ENCODE measurements at places on chromosomes 3 and 15.

DNA sequence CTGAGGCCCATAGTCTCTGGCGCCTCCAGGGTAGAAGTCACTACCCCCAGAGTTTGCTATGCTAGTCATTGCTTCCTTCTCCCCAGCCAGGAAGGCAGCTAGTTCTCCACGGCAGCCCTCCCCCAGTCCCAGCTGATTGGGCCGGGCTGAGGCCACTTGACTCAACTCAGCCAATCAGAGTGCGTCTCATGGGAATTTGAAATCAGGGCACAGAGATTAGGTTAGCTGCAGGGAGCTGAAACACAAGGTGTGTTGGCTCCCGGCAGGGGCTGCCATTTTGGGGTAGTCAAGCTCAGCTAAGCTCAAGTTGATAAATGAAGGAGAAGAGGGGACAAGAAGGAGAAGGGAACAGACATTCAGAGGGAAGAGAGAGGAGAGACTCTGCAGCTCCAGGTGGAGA, 32.8 kb downstream of the LINGO1 start:
- DNase-seq, result no peak

DNA sequence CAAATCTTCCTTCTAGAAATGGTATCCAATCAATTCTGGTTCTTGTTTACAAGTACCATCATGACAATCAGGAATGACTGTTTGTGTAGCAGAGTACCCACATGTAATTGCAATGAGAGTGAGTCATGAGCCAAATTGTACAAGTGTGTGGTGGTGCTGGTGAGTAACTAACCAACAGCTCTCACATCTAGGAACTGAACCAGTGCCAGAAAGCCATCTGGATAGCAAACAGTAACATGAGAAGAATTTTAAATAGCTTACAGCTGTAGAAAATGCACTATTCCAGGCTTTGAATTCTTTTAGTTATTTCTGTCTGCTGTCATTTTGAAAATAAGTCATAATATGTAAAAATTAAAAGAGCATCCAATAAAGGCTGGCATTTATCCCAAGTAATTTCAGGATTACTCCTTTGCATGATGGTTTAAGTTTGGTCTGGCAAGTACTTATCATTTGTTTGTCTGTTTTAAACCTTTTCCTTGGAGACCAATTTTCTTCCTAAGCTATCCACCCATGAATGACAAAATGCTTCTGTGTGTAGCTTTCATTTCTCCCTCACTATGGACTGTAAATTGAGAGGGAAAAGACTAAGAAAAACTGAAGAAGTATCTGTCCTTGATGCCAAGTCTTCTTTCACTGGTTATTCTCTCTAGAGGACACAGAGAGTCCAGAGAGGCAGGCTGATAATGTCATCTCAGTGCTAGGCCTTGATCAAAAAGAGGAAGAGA, 60.0 kb downstream of the PIK3CB start:
- DNase-seq, result no peak

GRCh38 chr3:121496786-121497185, 49.0 kb downstream of the POLQ start:
- no peak for DNase-seq

- peak; percentile 33 for DNase-seq
Measured at GRCh38 chr3:129576514-129577352, 29.7 kb downstream of the PLXND1 start.

GRCh38 chr3:189446959-189447560, 184.1 kb upstream of the TP63 start:
- DNase-seq, result no peak

DNA sequence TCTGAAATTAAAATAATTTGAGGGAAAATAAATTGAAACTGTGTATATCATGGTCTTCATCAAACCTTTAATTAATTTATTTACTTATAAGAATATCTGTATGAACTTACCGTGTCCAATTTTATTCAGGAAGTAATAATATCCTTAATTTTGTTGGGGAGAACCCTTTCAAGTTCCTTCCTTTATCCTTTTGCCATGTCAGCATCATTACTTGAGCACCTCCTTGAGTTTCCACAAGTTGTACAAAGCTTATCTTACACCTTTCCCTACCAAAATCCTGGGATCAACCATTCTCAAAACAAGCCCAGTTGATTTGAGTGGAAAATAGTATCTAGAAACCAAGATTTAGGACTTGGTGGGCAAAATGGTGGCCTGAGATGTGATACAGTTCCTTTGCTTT, 37.3 kb downstream of the PLSCR2 start:
- DNase-seq, result no peak

- DNase-seq, result no peak
Measured at GRCh38 chr15:22907161-22907950, 68.9 kb downstream of the NIPA2 start.

DNA sequence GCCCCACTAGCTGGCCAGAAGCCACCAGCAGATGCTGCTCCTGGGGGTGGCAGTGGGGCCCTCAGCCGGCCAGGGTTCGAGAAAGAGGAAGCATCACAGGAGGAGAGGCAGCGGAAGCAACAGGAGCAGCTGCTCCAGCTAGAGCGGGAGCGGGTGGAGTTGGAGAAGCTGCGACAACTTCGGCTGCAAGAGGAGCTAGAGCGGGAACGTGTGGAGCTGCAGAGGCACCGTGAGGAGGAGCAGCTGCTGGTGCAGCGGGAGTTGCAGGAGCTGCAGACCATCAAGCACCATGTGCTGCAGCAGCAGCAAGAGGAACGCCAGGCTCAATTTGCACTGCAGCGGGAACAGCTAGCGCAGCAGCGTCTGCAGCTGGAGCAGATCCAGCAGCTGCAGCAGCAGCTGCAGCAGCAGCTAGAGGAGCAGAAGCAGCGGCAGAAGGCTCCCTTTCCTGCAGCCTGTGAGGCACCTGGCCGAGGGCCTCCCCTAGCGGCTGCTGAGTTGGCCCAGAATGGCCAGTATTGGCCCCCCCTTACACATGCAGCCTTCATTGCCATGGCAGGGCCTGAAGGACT, 17.5 kb upstream of the APEH start:
- no peak for DNase-seq

DNA sequence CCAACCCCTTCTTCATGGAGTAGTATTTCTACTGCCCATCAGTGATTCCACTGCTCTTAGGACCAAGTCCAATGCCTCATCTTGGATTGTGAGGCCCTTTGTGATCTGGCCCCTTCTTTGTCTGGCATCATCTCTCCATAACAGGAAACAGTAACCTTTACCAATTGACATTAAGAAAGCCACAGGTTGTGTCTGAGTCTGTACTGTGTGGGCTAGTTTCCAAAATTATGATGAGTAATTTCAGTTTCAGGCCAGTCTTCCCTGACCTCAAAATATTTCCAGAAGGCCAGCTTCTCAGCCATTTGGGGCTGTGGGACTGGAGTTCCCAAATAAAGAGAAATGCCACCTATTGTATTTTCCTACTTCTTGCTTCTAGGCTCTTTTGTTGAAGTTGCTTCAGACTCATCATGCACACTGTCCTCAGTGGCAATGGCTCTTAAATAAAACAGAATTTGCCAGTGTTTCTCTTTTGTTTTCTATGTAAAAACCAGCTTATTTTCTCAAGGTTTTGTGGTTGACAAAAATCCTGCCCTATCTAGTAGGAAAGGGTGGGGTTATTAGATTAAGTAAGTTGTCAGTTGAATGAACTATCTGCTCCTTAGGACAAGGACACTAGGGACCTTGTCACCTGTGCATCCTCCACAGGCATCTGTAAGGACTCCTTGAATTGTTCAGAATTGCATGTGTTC, 47.0 kb upstream of the ACKR4 start:
- no peak for DNase-seq

GRCh38 chr15:61030451-61030850, 198.7 kb downstream of the RORA start:
- DNase-seq, result no peak

GRCh38 chr3:84444726-84445521, 513.9 kb upstream of the CADM2 start:
- DNase-seq, result no peak

- no peak for DNase-seq
Measured at GRCh38 chr3:66797889-66798560, 200.1 kb upstream of the KBTBD8 start.

- DNase-seq, result no peak
Measured at GRCh38 chr3:194472290-194472920, 14.4 kb downstream of the ATP13A3 start.

DNA sequence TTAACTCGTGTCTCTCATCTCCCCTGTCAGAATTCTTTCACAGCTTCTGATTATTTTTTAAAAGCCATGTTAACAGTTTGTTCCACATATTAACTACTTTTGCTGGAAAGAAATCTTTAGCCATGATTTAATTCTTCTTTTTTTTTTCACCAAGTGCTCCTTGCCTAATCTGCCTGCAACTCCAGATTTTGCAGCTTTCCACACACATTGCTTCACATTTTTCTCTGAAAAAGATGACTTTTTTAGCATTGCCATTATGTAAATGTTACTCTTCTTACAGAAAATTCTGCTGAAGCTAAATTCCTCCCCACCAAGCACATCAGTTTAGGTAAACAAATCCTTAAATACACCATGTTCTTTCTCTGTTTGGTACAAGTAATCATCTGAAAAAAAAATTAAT, 23.4 kb upstream of the PPARG start:
- DNase-seq, result no peak

GRCh38 chr15:57327985-57328471, 48.3 kb upstream of the CGNL1 start:
- no peak for DNase-seq

- no peak for DNase-seq
Measured at GRCh38 chr15:100665570-100665969, 63.2 kb downstream of the ASB7 start.

DNA sequence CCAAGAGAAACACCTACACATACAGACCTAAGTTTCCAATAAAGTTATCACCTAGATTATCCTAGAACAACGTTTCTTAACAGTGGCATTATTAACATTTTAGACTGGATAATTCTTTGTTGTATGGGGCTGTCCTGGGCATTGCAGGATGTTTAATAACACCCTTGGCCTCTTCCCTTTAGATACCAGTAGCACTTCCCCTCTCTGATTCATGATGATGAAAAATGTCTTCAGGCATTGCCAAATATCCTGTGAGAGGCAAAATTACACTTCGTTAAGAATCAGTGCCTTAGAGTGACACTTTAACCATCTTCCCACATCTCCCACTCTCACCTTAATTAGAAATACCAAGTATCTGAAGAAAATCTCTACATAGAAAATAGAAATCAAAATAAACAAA, 352.6 kb downstream of the CGGBP1 start:
- DNase-seq, result no peak

DNA sequence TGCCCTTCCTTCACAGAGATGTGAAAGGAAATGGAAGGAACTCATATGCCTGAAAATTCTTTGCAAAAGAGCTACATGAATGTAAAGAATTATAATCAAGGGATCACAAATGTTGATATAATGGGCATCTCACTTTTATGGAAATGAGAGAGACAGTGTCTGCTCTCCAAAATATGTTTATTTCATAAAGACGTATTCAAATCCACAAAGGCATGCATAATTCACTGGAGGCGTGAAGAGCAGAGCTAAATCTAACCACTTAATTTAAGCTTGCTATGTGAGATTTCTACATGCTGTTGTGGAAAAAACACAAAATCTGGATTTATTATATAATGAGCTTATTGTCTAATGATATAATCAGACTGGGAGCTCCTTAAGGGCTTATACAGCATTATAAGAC, 469.1 kb downstream of the RAP2B start:
- DNase-seq, result no peak

GRCh38 chr15:85419161-85419560, 38.8 kb downstream of the AKAP13 start:
- no peak for DNase-seq

GRCh38 chr15:81755626-81756025, 290.2 kb downstream of the MEX3B start:
- DNase-seq, result no peak

- no peak for DNase-seq
Measured at GRCh38 chr15:74175271-74176191, 2.0 kb downstream of the ISLR start.

DNA sequence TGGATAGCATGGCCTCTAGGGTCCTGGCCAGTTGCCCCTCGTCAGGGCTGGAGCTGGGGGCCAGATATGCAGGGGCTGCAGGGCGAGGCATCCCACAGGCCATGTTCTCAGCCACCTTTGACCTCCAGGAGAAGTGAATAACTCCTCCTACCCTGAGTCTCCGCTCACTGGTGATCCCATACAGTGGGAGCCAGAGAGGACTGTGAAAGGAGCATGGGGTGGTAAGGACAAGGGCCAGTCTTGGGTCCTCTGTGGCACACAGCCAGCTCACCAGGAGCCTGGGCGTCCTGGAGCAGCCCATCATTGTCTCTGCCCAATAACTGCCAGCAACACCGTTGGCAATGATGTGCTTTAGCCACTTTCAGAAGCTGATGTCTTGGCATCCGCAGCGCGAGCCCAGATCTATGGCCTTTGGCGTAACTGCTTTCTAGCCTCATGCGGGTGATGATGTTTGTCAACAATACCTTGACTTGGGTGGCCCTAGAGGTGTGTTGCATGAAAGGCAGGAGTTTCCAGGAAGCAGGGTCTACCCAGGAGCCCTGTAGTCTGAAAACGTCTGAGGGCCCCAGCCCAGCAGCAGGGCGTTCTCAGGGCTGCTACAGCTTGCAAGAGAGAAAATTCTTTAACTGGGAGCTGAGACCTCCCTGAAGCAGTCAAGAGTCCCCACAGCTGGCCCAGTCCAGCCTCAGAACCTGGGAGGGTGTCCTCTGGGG, 61.1 kb upstream of the IQSEC1 start:
- DNase-seq, result no peak

DNA sequence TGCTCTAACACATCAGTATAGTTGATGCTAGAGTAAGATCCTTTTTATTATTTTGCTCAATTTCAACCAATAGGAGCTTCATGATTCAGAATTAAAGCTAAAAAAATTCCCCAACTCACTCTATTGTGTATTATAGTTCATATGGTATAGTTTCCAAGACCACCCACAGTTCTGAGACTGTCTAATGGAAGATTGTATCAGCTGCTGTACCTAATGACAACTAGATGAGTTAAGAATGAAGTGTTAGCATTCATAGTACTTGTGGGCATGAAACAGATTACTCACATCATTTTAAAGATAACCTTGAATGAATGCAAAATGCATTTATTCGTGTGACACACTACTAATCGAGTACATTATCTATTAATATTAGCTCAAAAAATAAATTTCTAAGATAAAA, 289.9 kb upstream of the ATP11B start:
- no peak for DNase-seq

All from T-helper 1 cell (primary cell).